Stimulated activated CD8-positive, alpha-beta memory T cell treated with anti-CD3 and anti-CD28 coated beads, Interleukin-4, amount 100 ng/mL, for 1 hour (primary cell): ENCODE measurements at places on chromosomes 11 and 22.
A peak's percentile ranks its signal among the peaks of the same experiment; 100 is the strongest.

- DNase-seq = no peak
These were observed 63.7 kb downstream of the HIRA start for GRCh38 chr22:19367763-19368367.

DNA sequence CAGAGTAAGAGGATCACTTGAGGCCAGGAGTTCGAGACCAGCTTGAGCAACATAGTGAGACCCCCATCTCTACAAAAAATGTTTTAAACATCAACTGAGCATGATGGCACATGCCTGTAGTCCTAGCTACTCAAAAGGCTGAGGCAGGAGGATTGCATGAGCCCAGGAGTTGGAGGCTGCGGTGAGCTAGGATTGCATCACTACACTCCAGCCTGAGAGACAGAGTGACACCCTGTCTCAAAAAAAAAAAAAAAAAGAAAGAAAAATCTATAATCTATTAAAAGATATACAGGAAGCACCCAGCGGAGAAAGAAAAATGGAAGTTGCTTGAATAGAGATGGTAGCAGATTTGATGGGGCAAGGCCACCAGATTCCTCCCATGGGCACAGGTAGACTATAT, 61.8 kb downstream of the FAM83F start:
- no peak for DNase-seq

- DNase-seq = no peak
These were observed 246.6 kb upstream of the B3GAT1 start for GRCh38 chr11:134658481-134659225.

- DNase-seq = no peak
These were observed 352.2 kb downstream of the METTL15 start for GRCh38 chr11:28460348-28460747.

DNA sequence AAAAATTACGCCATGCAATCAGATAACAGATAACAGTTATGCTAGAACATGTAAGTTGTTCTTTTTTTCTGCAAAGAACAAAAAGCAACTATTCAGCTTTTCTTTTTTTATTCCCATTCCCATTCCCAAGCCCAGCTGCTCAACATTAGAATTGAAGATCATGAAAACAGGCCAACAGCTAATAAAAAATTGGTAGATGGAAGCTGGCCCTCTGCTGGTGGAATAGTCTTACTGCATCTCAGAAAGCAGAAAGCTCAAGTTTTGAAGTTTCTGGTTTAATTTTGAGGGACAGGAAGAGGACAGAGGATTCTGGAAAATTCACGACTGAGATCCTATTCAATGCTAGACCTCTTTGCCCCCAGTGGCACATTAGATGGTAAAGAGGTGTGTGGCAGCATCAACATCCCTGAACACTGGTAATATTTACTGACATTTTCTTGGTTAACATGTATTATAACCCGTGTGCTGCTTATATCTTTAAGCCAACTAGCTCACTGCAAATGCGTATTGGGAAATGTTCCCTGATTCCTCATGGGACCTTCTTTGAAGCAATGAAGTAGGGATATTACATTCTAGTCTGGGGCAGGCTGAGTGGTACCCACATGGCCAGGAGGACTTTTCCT, 591.2 kb downstream of the OPCML start:
- no peak for DNase-seq

- no peak for DNase-seq
These were observed 149.8 kb downstream of the OR4C45 start for GRCh38 chr11:50182486-50182885.

DNA sequence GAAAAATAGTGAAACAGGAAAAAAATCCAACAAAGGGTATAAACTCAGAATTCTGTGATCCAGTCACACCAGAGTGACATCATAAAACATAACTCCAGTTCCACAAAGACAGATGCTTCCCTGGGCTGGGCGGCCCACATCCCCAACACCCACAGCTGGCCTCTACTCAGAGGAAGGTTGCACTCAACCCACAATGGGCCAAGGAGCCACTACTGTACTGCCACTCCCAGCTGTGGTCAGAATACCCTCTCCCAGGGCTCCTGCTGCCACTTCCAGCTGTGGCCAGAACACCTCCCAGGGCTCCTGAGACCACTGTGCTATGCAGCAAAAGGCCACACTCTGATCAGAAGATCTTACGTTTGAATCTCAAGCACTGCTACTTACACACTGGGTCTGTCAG, 18.3 kb downstream of the SMCO4 start:
- DNase-seq = no peak

- no peak for DNase-seq
These were observed 23.8 kb downstream of the ADORA2A start for GRCh38 chr22:24451162-24451561.

GRCh38 chr11:76047766-76048165, 158.5 kb downstream of the WNT11 start:
- no peak for DNase-seq

GRCh38 chr11:117430293-117430955, 102.8 kb downstream of the CEP164 start:
- DNase-seq = no peak

GRCh38 chr11:128235426-128235825, 351.9 kb downstream of the ETS1 start:
- DNase-seq = no peak

GRCh38 chr11:6968816-6969215, 42.6 kb downstream of the ZNF215 start:
- DNase-seq = no peak

- DNase-seq = no peak
These were observed 1.0 kb downstream of the B4GALNT4 start for GRCh38 chr11:370070-370941.

DNA sequence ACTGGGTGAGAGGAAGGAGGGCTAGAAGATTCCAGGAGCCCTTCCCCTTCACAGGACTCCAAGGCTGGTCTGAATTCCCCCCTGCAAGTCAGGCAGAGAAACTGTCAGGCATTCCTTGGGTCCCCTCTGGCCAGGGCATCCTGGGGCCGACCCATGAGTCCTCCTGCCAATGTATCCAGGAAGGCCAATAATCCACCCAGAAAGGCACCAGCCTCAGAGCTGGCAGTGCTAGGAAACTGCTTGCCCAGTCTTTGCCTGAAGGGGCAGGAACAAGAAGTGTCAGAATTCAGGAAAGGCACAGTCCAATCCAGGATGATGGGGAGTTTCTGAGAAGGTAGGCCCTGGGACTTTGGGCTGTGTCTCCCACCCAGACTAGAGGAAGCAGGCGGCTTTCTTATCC, 41.0 kb downstream of the BUD13 start:
- no peak for DNase-seq

DNA sequence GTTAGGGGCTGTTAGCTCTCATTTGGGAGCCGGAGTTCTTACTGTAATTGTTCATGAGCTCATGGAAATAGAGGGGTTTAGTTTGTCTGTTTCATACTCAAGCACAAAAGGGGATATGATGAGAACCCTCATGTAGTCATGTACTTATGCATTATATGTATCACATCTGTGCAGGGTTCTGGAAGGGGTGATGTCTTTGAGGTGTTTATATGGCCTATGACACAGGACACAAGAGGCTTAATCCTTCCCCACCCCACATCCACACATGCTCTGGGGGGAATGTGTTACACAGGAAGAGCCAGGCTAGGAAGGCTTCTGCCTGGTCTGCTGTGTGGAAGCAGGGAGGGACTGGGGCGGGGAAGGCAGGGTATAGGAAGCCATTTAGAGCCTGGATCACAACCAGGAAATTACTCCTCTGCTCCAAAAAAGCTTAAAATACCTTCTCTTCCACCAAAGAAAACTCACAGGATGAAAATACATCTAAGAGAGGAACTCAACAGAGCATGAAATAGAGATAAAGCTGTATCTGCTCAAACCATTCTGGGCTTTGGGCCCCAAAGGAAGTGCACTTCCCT, 316.1 kb downstream of the TMEM135 start:
- no peak for DNase-seq

GRCh38 chr11:65498977-65499712, at the start of gene MALAT1:
Gene MALAT1, plus strand, starts transcription at chr11:65499045.
- peak; percentile 96 for DNase-seq

DNA sequence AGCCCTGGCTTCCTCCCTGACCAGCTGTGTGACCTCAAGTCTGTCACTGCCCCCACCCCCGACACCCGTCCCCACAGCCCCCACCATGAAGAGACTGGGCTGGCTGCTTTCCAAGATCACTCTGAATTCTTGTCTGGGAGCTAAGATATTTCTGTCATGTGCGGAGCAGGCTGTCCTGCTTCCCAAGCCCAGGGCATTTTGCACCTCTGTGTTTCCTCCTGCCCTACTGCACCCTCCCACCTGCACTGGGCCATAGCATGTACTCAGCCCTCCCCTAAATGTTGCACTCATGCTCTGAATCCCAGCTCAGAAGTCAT, 30.3 kb upstream of the MYEOV start:
- no peak for DNase-seq

DNA sequence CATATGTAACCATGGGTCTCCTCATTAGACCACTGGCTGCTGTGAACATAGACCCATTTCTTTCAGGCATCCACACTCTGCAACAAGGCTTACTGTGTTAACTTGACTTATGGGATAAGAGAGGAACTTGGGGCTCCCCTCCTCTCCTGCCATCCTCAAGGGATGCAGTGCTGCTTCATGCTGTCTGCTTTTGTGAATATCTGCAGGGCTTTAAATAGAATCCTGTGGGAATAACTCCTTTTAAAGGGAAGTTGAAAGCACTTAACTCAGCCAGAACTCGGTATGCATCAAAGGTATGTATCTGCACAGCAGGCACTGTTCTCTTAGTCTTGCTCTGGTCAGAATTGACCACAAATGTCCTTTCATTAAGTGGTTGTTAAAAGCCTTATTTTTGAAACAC, 222.5 kb upstream of the KIRREL3 start:
- DNase-seq = no peak

DNA sequence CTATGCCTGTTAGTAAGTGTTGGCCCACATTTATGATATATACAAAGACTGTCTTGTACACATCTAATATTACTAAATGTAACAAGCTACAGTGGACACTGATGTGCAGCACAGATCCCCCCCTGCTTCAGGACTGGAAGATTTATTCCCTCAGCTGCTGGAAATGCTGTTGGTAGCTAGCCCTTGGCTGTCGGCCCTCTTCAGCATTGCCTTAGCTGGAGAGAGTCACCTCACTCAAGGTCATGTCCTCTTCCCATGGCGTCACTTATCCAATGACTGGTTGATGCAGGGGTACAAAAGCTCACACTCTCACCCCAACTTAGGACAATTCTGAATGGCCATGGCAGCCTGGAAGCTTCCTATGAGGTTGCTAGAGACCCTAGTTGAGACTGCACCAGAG, 312.7 kb downstream of the SOX6 start:
- no peak for DNase-seq

DNA sequence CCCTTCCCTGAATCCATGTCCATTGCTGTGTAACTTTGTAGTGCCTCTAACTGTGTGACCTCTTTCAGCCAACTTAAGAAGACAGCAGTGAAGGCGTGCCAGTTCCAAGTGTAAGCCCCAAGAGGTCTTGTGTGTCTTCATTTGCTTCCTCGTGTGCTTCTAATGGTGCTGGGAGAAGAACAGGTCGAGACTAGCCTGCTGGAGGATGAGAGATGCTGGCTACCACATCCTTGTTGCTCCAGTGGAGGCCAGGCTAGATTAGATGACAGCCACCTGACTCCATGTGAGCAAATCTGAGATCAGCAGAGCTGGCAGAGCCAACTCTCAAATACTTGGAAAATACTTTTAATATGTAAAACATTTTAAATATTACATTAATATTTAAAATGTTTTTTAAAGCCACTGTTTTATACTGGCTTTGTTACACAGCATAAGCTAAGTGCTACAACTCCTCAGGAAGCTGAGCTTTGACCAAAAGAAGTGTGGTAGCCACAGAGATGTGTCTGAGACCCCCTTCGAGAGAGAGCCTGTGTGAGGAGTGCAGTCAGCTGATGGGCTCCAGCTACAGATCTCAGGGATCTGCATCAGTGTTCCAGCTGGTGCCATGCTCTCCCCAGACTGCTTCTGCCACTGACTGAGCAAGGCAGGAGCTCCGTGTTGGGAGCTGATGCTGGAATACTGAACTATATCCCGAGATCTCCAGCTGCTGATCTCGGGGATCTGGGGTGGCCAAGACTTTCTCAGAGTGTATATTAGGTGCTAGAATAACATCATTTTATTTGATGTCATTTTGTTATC, 8.9 kb downstream of the KCNJ11 start:
- DNase-seq = no peak

GRCh38 chr11:110093407-110094297, 460 bp downstream of the ZC3H12C start:
- no peak for DNase-seq

- no peak for DNase-seq
These were observed 471 bp downstream of the ARVCF start for GRCh38 chr22:20015971-20016733.

DNA sequence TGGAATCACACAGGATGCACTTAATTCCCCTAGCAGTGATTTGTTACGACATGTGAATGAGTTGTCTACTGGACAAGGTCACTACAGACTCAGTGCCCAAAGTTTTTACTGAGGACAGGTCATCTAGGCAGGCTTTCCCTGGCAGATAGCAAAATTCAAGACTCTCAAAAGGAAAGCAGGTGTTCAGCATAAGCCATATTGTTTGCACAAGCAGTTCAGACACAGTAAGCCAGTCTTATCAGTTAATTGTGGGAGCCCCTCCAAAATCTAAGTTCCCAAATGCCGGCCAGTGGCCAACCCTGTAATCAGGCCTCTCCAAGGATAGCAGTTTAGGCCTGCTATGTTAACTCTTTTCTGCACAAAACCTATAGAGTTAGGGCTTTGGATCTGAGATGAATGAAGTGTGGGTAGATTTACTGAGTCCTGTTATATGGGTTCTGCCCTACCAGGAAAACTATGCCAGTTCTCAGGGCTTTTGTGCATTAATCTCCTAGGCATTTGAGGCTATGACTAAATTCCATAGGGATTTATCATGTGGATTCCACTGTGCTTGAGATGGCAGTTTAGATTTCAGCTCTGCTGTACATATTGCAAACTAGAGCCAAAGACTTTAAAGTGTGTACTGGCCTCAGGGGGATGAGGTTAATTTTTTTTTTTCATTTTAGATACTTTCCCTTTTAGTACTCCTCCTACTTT, 4.8 kb upstream of the ARHGEF12 start:
- DNase-seq = no peak

DNA sequence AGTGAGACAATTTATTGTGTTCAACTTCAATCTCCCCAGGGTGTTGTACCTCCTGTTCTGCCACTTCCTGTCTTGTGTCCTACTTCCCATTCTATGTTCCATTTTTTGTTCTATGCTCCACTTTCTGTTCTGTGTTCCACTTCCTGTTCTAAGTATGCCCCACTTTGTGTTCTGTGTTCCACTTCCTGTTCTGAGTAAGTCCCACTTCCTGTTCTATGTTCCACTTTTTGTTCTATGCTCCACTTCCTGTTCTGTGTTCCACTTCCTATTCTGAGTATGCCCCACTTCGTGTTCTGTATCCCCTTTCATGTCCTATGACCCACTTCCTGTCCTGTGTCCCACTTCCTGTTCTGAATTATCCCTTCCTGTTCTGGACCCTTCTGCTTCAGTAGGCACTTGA, 732.7 kb downstream of the TBC1D22A start:
- no peak for DNase-seq

- no peak for DNase-seq
These were observed 195.1 kb downstream of the SNX19 start for GRCh38 chr11:130721023-130721681.

DNA sequence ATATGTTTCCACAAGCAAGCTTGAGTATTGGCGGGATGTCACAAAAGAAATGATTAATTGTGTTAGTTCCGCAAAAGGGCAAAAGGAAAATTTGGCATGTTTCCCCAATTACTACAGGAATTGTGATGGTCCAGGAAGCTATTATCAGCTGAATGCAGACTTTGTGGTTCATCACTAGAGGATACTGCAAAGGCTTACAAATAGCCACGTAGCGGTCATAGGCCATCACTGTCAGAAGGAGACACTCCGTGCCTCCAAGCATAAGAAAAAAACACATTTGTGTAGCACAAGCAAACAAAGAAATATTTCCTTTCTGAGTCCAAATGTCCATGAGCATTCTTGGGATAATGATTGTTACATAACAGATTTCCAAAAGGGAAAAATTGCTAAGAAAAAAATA, 1.8 kb downstream of the OR10AG1 start:
- DNase-seq = no peak
